ENCODE measurements at places on chromosomes 4 and X.

GRCh38 chr4:958696-959337, 14.6 kb downstream of the DGKQ start:
- no peak for DNase-seq

- DNase-seq = no peak
Observed at GRCh38 chrX:9912351-9913145, 54.6 kb upstream of the CLDN34 start.

DNA sequence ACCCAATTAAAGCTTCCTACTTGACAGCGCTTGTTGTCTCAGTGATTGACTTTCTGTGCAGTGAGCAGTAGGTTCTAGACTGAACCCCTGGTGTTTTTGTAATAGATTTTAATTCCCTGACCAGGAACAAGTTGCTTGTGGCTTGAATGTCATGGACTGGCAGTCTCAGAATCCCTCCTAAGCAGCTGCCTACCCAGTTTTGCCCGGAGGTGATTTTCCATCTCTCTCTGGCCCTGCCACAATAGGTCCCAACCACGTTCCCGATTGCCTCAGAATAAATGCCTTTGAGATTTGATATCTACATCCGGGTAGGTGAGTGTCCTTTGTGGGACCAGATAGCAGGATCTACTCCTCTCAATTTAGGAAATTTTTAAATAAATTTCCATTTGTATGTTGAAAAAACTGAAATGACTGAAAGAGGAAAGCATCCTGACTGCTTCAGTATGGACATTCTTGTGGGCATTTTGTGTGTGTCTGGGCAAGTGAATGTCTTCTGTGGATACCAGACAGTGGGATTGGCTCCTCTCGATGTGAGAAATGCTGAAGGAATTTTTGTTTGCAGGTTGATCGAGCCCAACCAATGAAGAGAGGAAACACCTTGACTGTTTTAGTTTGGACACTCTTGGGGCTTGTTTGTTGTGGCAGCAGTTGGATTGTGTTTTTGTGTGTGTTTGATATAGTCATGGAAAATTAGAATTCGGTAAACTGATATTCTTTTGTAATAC, 1607.4 kb downstream of the C4orf33 start:
- no peak for DNase-seq

DNA sequence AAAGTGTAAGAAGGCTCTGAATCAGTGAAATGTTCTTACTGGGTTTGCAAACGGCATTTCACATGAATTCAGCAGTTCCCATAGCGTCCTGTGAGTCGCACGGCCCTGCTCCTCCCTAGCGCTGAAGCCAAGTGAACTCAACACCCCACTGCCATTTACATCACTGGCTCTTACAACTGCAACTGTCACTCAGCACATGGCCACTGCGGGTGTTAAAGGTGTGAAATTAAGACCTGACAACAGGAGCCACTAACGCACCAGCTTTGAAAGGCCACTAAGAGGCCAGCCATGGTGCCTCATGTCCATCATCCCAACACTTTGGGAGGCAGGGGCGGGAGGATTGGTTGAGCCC, 31.7 kb downstream of the RNF212 start:
- DNase-seq = peak; percentile 30

DNA sequence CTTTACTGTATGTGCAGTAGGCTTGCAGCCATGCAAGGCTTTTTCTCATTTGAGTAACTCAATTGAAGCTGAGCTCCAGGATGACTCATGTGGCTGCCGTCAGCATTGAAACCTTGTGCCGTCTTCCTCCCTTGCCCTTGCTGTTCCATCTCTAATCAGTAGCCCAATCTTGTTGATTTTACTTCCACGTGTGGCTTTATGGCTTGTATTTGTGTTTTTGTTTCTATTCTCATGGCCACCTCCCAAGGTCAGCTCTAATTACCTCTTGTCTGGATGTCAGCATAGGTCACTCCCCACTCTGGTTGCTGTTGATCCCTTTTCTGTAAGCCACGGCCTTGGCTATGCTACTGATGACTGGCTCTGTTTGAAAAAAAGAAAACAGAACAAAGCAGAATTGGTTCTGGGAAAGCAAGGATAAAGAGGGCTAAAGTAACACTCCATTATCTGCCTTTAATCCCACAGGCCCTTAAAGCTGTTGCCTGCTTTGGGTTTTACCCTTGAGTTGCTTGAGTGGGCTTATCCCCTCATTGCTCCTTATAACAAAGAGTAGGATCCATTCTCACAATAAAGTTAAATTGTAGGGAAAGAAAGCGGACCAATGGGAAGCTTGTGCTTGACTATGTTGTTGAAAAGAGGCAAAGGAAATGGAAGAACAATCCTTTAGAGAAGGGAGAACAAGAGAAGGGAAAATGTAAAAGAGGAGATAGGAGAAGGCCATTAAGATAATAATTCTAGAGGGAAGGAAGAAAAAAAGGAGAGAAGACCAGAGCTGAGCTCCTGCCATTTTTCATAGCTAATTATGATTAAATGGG, 173.9 kb upstream of the PGRMC2 start:
- DNase-seq = peak; percentile 52

DNA sequence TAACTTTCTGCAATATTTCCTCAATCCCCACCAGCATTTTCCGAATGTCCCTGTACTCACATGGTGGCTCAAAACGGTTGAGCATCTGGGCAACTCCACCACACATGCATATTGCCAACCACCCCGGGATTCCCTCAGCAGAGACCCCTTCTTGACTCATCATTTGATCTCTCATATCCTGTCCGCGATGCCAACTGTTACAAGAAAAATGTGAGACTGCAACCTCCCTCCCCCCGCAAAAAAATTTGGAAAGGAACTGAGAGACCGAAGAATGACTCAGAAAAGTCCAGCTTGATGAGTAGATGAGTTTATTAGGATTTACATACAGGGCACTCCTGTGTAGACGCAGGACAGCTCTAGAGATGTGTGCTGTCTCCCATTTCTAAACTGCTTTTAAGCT, 561.4 kb downstream of the ZIC3 start:
- peak; percentile 57 for DNase-seq

DNA sequence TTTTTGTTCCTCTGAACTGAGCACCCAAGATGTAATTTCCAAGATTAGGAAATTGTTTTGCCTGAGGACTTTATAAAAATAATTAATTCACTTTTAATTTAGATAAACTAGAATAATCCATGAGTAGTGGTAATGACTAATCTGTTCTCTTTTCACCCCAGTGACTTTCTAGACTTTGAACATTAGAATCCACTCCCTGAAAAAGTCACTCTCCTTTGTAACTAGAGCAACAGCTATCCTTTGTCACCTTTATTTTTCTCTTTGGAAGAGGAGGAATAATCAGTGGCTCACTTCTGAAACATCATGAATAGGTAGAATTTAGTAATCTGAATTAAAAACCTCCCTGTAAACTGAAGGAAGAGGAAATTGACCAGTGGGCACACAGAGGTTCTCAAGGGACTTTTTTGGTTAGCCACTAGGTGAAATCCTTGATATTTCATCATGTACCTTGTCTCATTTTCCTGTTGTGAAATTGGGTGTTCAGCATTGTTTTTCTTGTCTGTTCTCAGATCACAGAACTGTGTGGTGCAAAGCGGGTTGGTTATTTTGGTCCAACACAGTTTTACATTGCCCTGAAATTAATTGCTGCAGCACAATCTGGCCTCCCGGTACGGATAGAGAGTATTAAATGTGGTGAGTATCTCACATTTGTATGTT, 59.4 kb downstream of the REPS2 start:
- DNase-seq = no peak

DNA sequence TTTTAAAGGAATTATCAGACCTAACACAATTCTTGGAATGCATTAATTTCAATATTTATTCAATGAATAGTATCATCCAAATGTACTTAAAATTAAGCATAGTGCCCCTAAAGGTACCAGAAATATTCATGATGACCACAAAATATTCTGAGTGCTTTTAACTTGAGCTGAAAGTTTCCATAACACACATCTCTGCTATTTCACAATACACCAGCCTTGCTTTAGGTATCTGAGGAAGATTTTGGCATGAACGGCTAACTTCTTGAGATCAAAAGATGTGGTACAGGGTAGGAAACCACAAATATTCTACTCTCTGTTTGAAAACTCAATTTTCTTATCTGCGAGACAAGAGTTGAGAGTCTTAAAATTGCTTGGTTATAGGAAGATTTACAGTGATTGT, 538.3 kb upstream of the PCDH7 start:
- DNase-seq = no peak

DNA sequence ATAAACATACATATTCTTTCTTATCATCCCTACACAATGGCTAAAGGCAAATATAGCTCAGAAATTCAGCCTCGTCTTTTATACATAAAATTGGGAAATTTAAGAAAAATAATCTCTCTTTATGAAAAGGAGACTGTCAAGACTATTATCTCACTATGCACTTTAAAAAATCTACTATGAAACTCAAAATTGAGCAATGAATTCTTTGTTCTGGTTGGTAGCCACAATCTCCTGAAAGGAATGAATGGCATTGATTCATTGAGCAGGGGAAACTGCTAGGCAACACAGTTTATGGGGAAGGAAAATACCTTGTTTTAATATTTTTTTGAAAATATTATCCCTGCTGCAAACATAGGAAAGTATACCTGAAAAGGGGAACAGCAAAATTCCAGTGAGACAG, 397.1 kb downstream of the RAB28 start:
- DNase-seq = no peak

GRCh38 chrX:72121383-72121782, 10.3 kb downstream of the RTL5 start:
- DNase-seq = no peak
